Stimulated activated CD8-positive, alpha-beta memory T cell treated with anti-CD3 and anti-CD28 coated beads, Interleukin-12 subunit alpha, Interleukin-12 subunit beta, amount 100 ng/mL, for 1 hour (primary cell): ENCODE measurements at places on chromosomes 6 and 20.

- DNase-seq = no peak
These were observed 17.2 kb downstream of the CHMP4B start for GRCh38 chr20:33828326-33828844.

- no peak for DNase-seq
These were observed 16.6 kb upstream of the SLC22A1 start for GRCh38 chr6:160104821-160105517.

- DNase-seq = peak; percentile 67
These were observed 497 bp downstream of the ACSS1 start for GRCh38 chr20:25057234-25058050.

- no peak for DNase-seq
These were observed 64.4 kb upstream of the TFB1M start for GRCh38 chr6:155378724-155379123.

- DNase-seq = no peak
These were observed 88.1 kb downstream of the PPP1R14C start for GRCh38 chr6:150230832-150231524.

DNA sequence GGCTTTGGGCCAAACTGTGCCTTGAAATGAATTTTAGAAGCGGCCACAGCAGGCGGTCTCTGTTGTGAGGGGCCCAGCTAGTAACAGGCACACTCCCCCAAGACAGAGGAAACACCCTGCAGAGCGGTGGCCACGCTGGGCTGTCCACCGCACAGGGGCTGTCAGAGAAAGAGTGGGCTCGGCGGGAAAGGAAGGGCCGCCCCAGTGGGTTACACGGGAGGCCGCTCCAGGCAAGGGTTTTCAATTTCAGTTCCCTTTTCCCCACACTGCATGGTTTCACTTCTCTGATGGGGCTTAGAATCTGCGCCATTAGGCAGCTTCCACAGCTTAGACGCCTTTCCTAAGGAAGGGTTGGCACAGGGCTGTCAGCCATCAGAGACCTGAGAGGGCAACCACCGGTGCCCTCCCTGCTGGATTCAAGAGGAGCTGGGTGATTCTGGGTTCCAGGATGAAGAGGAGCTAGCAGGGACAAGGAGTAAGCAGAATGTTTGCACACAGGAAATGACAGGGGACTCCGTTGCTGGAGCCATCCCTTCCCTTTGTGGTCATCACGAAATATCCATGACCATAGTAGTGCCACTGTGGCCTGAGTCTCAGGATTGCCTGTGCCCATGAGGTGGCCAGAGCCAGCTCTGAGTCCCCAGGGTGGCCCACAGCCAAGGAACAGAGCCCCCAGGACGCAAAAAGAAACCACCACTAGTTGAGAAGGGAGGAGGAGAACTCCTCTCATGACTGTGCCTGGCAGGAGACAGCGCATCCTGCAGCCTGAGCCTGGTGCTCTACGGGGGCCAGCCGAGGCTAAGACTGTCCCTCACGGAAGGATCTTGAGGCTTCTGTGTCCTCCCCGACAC lies 282.7 kb downstream of the NRN1 start:
- no peak for DNase-seq

DNA sequence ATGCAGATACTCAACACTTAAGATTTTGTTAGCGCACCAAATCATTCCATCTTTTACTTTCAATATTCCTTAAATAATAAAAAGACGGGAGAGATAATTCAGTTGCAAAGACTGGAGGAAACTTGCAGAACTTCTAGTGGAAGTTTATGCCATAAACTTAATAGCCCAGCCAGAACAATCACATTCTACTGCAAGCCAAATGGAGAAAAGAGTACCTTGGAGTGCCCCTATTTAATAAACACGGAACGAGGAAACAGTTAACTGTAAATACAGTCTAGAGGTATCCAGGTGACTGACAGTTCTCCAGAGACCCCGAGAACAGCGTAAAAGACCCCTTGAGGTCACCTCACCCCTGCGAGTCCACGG lies 635 bp downstream of the SLC35B3 start:
- no peak for DNase-seq

GRCh38 chr20:34040300-34040995 lies 46.7 kb downstream of the RALY start:
- no peak for DNase-seq

- DNase-seq = no peak
These were observed 86.1 kb downstream of the LINC00237 start for GRCh38 chr20:21019814-21020658.
